ENCODE measurements at places on chromosomes 4 and X.
A peak's percentile ranks its signal among the peaks of the same experiment; 100 is the strongest.

- DNase-seq: no peak
Observed at GRCh38 chr4:183757060-183757459, 98.0 kb downstream of the TRAPPC11 start.

GRCh38 chrX:40550066-40550465, 30.7 kb upstream of the ATP6AP2 start:
- no peak for DNase-seq

DNA sequence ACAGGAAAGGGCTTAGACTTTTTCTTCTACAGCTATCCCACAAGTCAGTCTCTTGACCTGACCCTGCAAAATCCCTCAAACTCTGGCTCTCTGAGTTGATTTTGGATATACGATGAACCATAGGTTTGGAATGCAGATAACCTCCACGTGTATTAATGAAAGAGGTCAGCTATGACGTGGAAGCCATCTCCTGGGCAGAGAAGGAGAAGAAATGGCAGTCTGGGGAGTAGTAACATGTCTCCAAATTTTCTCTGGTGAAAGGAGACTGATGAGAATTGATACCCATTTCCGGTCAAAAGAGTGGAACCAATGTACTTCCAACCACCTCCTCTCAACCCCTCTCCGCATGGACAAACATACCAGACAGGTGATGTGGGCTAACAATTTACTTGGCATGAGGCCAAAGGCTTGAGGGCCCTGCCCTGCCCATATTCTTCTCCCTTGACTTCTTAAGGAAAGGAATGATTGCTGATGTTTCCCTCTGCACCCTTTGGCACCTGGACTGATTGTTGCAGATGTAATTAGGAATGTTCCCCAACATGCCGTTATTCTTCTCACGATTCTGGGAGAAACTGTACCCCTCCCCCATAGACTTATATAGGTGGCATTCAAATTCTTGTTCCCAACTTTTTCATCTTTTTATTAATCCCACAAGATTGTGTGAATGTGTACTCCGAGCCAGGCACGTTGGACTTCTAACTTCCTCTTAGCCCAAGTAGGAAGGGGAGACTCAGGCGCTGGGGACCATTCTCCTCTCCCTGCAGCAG, 580 bp upstream of the PLS3 start:
- DNase-seq: no peak

- DNase-seq: no peak
Observed at GRCh38 chr4:6733358-6734164, 17.6 kb downstream of the BLOC1S4 start.

DNA sequence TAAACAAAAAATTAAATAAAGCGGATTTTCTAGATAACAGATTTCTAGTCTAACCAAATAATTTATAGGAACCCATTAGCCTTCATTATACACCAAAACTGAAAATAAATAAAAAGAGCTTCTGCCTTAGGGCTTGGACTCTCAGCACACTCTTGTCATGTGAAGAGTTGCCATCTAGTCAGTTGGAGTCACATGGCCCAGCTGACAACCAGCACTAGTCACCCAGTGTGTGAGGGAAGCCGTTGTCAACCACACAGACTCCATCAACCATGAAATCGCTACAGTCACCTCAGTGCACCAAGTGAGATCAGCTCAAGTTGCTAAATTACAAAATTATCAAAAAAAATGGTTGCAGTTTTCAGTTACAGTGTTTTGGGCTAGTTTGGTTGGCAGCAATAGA, 470.0 kb downstream of the GASK1B start:
- DNase-seq: no peak

GRCh38 chr4:1008840-1009541, 2.4 kb upstream of the FGFRL1 start:
- DNase-seq: no peak

DNA sequence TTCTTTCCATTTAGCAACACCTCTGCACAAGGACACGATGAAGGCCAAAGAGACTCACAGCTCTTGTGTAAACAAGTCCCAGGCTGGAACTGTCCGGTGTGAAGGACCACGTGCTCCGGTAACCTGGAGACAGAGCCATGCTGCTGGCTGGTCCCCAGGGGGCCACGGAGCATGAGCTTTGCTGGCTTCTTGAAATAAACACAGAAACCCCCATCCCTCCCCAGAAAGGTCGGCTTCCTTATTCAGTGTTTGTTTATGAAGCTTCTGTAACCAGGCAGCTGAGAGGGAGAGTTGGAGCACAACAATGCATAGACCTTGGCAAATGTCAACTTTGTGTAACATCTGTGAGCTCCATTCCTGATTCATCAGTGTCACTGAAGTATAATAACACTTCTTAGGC, 109.4 kb downstream of the GPR143 start:
- no peak for DNase-seq

DNA sequence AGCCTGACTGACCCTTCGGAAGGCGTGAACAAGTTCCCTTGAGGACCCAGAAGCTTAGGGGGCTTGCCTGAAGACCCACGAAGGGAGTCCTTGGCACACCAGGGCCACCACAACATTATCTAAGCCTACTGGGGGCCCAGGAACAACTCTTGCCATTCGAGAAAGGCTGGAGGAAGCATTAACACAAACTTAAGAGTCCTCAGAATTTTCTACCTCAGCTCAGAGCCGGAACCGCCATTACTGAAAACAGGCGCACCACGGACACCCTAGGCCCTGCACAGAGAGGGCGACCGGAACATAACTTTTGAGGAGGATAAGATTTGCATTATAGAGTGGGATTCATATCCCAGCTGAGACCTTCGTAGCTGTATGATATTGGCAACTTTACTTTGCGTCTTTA, 229.1 kb downstream of the ADAM29 start:
- no peak for DNase-seq

- no peak for DNase-seq
Observed at GRCh38 chr4:125765941-125766340, 451.2 kb downstream of the FAT4 start.

DNA sequence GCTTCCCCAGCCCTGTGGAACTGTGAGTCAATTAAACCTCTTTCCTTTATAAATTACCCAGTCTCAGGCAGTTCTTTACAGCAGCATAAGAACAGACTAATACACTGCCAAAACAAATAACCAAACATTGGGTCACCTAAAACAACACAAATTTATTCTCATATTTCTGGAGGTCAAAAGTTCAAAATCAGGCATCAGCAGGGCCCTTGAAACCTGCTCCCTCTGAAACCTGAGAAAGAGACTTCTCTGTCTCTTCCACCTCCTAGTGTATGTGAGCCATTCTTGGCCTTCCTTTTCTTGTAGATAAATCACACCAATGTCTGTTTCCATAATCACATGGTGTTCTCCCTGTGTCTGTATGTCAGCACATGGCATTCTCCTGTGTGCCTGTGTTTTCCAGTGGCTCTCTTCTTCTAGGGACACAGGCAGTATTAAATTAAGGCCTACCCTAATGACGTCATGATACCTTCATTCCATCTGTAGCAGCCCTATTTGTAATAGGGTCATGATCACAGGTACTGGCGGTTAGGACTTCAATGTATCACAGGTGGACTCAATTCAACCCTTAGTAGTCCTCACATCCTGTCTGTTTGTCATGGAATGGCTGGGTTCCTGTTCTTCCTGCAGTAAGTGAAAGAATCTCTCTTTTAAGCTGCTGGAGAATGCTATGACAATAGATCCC, 147.3 kb upstream of the CLNK start:
- DNase-seq: no peak

- no peak for DNase-seq
Observed at GRCh38 chrX:123988423-123989111, 27.1 kb downstream of the STAG2 start.

DNA sequence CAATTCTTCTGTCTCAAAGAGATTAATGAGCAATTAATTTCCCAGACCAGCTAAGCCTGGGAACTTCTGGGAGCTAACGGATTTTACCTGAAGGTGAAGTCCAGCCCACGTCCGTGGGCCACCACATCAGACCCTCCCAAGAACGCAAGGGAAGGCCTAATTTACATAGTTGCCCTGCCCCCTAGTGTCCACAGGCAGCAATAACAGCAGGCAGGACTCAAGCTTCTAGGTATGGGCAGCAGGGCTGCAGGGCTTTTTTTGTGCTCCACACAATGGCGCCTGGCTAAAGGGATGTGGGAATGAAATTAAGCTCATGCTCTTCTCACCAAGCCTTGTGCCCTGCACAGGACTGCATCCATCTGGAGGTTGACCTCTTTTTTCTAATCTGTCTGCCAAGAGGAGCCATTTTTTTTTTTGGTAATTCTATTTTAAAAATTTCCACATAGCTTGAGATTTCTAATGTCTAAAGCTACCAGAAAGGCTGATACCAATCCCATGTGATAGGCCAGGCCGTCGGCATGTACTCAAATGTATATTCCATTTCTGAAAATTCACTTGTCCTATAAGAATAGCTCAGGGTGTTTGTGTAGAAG, 111.9 kb upstream of the TMEM164 start:
- no peak for DNase-seq

- DNase-seq: peak; percentile 70
Observed at GRCh38 chrX:46582966-46583365, 9.4 kb downstream of the CHST7 start.

DNA sequence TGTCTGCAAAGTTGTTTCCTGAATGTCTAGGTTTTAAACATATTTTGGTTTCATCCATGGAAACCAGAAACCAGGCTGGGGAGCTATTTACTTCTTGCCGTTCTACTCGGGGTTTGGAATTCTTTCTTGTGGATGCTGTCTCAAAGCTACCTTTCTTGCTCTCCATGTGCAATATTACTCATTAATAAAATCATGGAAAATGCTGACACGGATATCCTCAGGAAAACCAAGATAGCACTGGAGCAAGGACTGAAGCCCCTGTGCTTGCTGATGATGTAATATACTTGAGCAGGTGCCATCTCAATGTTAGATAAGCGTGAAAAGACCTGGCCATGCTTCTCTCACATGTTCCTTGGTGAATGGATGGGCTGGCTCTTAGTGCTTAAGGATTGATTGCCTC, 41.5 kb upstream of the HPF1 start:
- no peak for DNase-seq

DNA sequence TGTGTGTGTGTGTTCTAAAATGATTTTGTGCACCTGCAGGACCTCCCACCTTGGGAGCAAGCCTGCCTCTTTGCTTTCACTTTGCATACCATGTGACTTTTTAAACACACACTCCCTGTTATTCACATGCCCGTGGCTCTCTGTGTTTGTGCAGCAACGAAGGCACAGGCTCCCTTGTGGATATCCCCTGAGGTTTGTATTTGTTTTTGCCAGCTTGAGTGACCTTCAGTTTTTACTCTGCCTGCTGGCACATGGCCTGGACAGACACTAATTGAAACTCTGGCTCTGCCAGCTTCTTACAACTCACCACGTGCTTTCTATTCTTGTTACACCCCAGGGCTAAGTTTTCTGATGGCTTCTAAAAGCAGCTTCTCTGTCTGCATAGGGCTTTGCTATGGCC, 885.8 kb downstream of the SH3BGRL start:
- DNase-seq: no peak

GRCh38 chr4:172514801-172515200, 653.8 kb upstream of the GALNT7 start:
- no peak for DNase-seq

GRCh38 chr4:5474756-5475155, 233.6 kb downstream of the EVC2 start:
- peak; percentile 19 for DNase-seq
